ENCODE measurements at places on chromosomes 11 and 22.

DNA sequence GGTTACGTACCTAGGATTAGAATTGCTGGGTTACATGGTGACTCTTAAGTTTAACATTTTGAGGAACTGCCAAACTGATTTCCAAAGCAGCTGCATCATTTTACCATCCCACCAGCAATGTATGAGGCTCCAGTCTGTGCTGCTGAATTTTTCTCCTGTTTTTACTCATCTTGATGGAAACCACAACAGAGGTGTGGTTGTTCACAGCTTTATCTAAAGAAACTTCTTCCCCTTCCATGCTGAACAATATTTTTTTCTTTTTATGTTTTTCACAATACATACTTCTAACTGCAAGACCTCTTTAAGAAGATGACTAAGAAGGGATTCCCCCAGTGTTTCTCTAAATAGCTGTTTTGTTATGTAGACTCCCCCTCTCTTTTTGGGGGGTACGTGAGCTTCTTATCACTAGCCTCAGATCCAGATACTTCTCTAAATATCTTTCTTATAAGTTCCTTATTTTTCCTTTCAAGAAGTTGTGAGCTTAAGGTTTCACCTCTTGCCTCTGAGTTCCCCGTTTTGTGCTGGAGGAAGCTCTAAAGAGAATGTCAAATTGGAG is 24.0 kb downstream of the TCP11L1 start:
- H3K27ac ChIP-seq, result no peak overlapping the region
- H3K27me3 ChIP-seq, result peaks cover 2% of the 10 kb centered on the region
- no peak overlapping the region for H3K4me3 ChIP-seq
- H3K4me1 ChIP-seq, result peaks cover 12% of the 10 kb centered on the region
- no peak for DNase-seq
- H3K36me3 ChIP-seq, result peaks cover 17% of the 10 kb centered on the region

GRCh38 chr22:23683545-23683944 is 7.3 kb upstream of the RGL4 start:
- H3K36me3 ChIP-seq, result peaks cover 9% of the 10 kb centered on the region
- DNase-seq, result no peak
- H3K27ac ChIP-seq, result no peak overlapping the region
- no peaks in the 10 kb centered on the region for H3K4me1 ChIP-seq
- no peak overlapping the region for H3K4me3 ChIP-seq

- H3K27ac ChIP-seq, result peak overlapping the region; percentile 89
- H3K4me3 ChIP-seq, result peak overlapping the region; percentile 98
These were observed 624 bp downstream of the TMEM41B start for GRCh38 chr11:9313648-9314290.

- H3K36me3 ChIP-seq, result no peaks in the 10 kb centered on the region
- no peak overlapping the region for H3K27ac ChIP-seq
- no peak for DNase-seq
- no peaks in the 10 kb centered on the region for H3K27me3 ChIP-seq
These were observed 34.1 kb downstream of the CCDC15 start for GRCh38 chr11:124988063-124988462.

GRCh38 chr11:130653838-130654636 is 205.6 kb downstream of the ADAMTS15 start:
- H3K27ac ChIP-seq, result no peak overlapping the region
- no peaks in the 10 kb centered on the region for H3K36me3 ChIP-seq
- H3K27me3 ChIP-seq, result peaks cover 4% of the 10 kb centered on the region
- H3K4me1 ChIP-seq, result no peaks in the 10 kb centered on the region
- H3K4me3 ChIP-seq, result no peak overlapping the region

DNA sequence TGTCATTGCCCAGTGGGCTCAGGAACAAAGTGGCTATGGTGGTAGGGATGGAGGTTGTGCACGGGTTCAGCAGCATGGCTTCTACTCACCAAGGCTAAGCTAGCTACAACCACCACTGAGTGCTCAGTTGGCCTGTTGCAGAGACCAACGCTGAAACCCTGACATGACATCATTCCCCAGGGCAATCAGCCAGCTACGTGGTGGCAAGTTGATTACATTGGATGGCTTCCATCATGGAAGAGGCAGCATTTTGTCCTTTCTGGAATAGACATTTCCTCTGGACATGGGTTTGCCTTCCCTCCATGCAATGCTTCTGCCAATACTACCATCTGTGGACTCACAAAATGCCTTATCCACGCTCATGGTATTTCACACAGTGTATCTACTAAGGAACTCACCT is 634.3 kb downstream of the OPCML start:
- DNase-seq, result no peak
- no peaks in the 10 kb centered on the region for H3K27me3 ChIP-seq
- no peak overlapping the region for H3K4me3 ChIP-seq
- peaks cover 10% of the 10 kb centered on the region for H3K4me1 ChIP-seq
- H3K27ac ChIP-seq, result no peak overlapping the region

DNA sequence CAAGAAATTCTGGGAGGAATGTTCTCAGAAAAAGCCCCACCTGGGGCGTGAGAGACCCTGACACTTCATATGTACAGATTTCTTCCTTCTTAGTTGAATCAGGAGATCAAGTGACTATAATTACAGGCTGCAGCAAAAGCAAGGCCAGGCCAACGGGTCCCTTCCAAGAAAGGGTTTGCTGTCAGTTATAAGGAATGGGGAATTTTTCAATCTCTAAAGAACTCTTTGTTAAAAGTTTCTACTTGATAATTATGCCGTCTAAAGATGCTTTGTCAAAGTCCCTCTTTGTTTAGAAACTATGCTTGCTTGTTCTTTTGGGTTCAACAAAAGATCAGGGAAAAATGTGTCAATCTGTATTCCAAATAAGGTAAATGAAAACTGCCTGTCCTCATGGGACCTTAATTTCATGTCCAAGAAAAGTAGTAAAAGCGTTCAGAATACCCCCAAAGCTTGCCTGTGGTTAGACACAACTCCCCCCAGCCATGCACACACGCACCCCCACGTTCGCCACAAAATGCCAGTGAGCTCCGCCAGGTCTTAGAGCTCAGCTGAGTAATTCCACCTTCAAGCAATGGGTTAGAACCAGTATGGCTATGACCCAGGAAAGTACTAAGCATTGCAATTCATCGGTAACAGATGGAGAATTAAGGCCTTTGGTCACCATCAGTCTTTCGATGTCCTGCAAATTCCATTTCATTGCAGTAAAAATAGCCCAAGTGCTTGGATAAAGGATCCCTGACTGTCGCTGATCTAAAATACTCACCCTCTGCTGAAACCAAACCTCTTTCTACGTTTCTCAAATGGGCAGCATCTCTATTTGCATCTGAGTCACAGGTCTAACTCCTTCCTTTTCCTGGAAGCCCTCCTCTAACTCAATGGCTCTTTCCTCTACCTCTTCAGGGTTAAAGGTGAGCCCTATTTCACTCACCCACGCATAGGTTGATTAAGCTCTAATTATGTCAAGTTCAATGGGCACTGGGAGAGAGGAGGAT is 419.2 kb upstream of the SYN3 start:
- no peak for DNase-seq
- no peak overlapping the region for H3K4me3 ChIP-seq
- H3K4me1 ChIP-seq, result peaks cover 3% of the 10 kb centered on the region

- no peak overlapping the region for H3K27ac ChIP-seq
- no peaks in the 10 kb centered on the region for H3K4me1 ChIP-seq
- DNase-seq, result no peak
- H3K36me3 ChIP-seq, result no peaks in the 10 kb centered on the region
- no peak overlapping the region for H3K4me3 ChIP-seq
These were observed 9.4 kb upstream of the FANCF start for GRCh38 chr11:22634897-22635629.

GRCh38 chr11:16338393-16338792 is 18.0 kb downstream of the SOX6 start:
- H3K36me3 ChIP-seq, result no peaks in the 10 kb centered on the region
- H3K27me3 ChIP-seq, result no peaks in the 10 kb centered on the region
- H3K4me3 ChIP-seq, result no peak overlapping the region
- H3K4me1 ChIP-seq, result peaks cover 22% of the 10 kb centered on the region

DNA sequence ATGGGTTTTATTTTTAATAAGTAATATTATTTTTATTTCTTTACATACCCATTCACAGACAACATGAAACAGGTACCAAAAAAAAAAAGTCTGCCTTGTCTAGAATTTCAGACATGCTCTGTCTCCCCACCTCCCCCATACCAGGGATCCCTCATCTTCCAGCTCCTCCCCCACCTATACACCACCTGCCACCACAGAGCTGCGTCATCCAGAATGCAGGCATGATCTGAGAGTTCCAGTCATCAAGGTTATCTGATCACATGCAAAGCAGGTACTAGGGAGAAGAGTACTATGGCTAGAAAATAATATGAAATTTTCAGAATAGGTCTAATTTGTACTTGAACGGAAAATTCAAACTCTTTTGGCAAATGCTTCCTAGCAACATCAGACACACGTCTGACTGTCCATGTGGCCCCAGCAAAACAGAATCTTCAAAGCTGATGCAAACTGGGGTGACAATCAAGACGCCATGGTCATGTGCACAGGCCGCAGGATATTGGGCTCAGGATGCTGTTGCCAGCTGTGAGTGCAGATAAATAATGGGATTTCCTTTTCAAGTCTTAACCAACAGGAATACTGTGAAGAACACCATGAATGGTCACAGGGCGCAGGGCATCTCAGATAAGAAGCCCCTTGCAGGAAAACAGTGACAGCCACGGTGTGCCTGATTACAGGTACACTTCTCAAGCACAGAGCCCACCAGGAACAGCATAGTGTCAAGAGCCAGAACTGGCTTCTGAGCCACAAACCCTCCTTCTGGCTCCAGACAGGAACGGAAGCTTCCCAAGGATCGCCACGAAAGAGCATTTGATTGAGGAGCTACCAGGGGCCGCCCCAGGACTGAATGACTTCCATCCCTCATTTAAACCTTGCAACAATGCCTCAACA is 169.5 kb downstream of the EFCAB6 start:
- H3K27me3 ChIP-seq, result no peaks in the 10 kb centered on the region
- H3K36me3 ChIP-seq, result no peaks in the 10 kb centered on the region
- no peak overlapping the region for H3K4me3 ChIP-seq
- H3K27ac ChIP-seq, result peak overlapping the region; percentile 89
- H3K4me1 ChIP-seq, result peaks cover 33% of the 10 kb centered on the region

GRCh38 chr11:9660886-9661285 is 3.0 kb upstream of the SWAP70 start:
- DNase-seq, result no peak
- peaks cover 5% of the 10 kb centered on the region for H3K36me3 ChIP-seq
- peaks cover 14% of the 10 kb centered on the region for H3K4me1 ChIP-seq
- no peak overlapping the region for H3K4me3 ChIP-seq

GRCh38 chr11:40281052-40281580 is 1178.3 kb downstream of the LRRC4C start:
- no peak for DNase-seq
- H3K4me1 ChIP-seq, result peaks cover 9% of the 10 kb centered on the region
- peak overlapping the region; percentile 79 for H3K27ac ChIP-seq
- no peaks in the 10 kb centered on the region for H3K36me3 ChIP-seq

- DNase-seq, result no peak
- H3K27me3 ChIP-seq, result peaks cover 4% of the 10 kb centered on the region
- no peak overlapping the region for H3K4me3 ChIP-seq
These were observed 141.8 kb downstream of the MPPED1 start for GRCh38 chr22:43553451-43554258.

GRCh38 chr11:2833051-2833715 is 52.4 kb downstream of the CDKN1C start:
- peaks cover 10% of the 10 kb centered on the region for H3K27me3 ChIP-seq
- no peak overlapping the region for H3K27ac ChIP-seq
- peaks cover 15% of the 10 kb centered on the region for H3K36me3 ChIP-seq
- no peak for DNase-seq
- H3K4me3 ChIP-seq, result no peak overlapping the region

DNA sequence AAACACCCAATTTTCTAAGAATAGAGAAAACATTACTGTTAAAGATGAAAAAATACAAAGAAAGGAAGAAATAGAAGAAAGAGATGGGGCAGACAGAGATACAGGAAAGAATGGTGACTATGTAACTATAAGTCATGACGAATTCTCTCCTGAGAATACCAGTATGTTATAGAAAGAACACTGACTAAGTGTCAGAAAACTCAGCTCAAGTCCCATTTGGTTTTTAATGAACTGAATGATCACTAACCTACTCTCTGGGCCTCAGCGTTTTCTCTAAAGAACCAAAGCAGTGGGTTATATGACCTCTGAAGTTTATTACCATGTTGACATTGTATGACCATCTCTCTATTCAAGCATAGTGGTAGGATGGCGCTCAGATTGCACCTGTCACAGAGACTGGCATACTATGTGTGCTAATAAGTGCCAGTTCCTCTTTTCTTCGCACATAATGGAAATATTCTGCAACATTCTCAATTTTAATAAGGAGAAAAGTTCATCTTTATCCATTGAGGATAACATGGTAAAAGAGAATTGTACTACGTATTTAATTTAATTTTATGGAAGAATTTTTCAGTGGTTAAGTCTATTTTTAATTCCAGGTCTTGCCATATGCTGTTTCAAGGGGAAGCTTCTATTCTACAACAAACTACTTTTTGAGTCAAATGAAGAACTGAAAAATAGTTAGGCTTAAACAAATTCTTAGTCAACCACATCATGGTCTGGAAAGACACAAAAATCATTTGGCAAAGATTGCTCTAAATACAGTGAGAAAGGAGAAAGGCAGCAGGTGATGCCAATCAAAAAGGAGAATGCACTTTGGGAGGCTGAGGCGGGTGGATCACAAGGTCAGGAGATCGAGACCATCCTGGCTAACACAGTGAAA is 25.0 kb upstream of the EED start:
- H3K27ac ChIP-seq, result no peak overlapping the region
- no peaks in the 10 kb centered on the region for H3K36me3 ChIP-seq
- no peaks in the 10 kb centered on the region for H3K27me3 ChIP-seq
- no peak for DNase-seq
- no peaks in the 10 kb centered on the region for H3K4me1 ChIP-seq
- no peak overlapping the region for H3K4me3 ChIP-seq

- DNase-seq, result no peak
- peaks cover 22% of the 10 kb centered on the region for H3K4me1 ChIP-seq
- peaks cover 7% of the 10 kb centered on the region for H3K36me3 ChIP-seq
- H3K4me3 ChIP-seq, result no peak overlapping the region
- H3K27me3 ChIP-seq, result peaks cover 7% of the 10 kb centered on the region
These were observed 41.4 kb upstream of the CLDN5 start for GRCh38 chr22:19565382-19566278.

- H3K27ac ChIP-seq, result no peak overlapping the region
- no peaks in the 10 kb centered on the region for H3K4me1 ChIP-seq
- no peak overlapping the region for H3K4me3 ChIP-seq
These were observed 76.3 kb upstream of the SESN3 start for GRCh38 chr11:95307286-95307685.

GRCh38 chr11:26028393-26028911 is 303.5 kb upstream of the ANO3 start:
- DNase-seq, result no peak
- no peaks in the 10 kb centered on the region for H3K4me1 ChIP-seq
- no peaks in the 10 kb centered on the region for H3K36me3 ChIP-seq
- no peak overlapping the region for H3K4me3 ChIP-seq

- H3K4me3 ChIP-seq, result no peak overlapping the region
- no peak overlapping the region for H3K27ac ChIP-seq
- no peaks in the 10 kb centered on the region for H3K36me3 ChIP-seq
These were observed 64.8 kb downstream of the MIAT start for GRCh38 chr22:26722159-26722558.

- no peaks in the 10 kb centered on the region for H3K36me3 ChIP-seq
- H3K27ac ChIP-seq, result no peak overlapping the region
- H3K27me3 ChIP-seq, result peaks cover 3% of the 10 kb centered on the region
- no peak overlapping the region for H3K4me3 ChIP-seq
These were observed 20.7 kb upstream of the CECR2 start for GRCh38 chr22:17348464-17349103.

Measured in endothelial cell (in vitro differentiated cells).